ENCODE measurements at places on chromosomes 16 and 17. TPM values are rescaled to one million over a fixed set of nuclear protein-coding genes. Genes with fewer than 3 reads are reported as not detected.

DNA sequence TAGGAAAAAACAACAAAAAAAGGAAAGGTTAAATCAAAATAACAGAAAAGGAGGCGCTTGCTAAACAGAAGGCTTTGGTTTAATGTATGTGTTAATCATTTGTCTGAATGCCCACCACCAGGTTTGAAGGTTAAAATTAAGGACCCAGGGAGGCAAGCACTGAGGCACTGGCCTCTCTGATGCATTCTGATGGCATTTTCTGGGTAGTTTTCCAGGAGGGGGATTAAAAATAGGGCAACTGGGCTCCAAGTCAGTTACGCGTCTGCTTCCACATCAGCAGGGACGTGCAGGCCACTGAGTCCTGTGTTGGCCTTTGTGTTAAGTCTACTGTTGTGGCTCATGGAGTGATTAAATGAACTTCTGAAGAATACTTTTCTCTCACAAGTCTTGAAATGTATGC lies 26.9 kb downstream of the MARF1 start:
- DNase-seq = no peak

DNA sequence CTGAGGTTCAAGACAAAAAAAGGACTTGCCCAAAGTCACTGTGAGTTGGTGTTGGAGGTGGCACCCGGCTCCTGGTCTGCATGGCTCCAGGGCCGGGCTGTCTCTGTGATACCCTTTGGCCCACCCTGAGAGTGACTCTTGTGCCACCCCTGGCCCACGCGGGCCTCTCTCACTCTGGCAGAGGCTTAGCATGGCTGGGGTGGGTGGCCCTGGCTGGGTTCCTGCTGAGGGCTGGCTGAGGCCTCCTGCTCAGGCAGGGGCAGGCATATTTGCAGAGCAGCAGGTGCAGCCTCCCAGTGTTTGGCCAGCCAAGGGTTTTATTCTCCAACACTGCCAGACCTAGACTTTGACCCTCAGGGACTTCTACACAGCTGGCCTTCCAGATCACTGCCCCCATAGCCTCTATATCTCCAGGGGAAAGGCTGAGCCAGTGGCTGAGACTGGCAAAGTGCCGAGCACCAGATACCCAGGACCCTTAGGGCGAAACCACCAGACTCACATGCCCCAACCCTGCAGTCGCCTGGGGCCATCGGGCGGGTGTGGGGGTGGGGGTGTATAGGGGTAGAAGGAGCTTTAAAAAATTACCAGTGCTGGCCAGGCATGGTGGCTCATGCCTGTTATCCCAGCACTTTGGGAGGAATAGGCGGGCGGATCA lies 21.5 kb upstream of the ADGRG1 start:
- DNase-seq = no peak

GRCh38 chr16:8489580-8489979 lies 100.7 kb downstream of the TMEM114 start:
- DNase-seq = no peak

DNA sequence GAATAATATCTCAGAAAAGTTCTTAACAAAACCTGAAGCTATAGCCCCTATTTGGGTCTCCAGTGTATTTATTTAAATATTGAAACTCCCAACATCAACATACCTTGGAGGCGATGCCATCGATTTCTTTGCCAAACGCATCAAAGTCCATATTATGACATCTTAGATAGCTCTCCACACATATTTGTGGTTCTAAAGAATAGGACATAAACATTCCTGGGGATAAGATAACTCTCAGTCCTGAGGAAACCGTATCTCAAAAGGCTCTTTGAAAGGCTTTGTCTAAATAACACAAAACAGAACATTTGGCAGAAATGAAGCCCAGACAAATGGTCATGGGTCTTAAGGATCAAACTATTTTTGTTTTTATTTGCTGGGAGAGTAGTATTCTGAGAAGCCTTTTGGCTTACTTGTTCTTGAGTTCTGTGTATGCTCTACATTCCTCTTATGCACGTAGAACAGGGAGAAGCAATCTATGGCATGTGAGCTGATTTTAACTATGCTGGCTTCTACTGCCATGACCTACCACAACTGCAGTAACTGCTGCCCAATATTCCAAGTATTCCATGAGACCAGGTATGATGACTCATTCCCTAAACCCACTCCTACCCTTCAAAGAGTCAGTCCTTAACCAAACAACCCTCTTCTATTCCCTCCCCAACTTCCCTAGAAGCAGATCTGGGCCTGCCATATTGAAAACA lies 279.0 kb upstream of the ZFHX3 start:
- no peak for DNase-seq

DNA sequence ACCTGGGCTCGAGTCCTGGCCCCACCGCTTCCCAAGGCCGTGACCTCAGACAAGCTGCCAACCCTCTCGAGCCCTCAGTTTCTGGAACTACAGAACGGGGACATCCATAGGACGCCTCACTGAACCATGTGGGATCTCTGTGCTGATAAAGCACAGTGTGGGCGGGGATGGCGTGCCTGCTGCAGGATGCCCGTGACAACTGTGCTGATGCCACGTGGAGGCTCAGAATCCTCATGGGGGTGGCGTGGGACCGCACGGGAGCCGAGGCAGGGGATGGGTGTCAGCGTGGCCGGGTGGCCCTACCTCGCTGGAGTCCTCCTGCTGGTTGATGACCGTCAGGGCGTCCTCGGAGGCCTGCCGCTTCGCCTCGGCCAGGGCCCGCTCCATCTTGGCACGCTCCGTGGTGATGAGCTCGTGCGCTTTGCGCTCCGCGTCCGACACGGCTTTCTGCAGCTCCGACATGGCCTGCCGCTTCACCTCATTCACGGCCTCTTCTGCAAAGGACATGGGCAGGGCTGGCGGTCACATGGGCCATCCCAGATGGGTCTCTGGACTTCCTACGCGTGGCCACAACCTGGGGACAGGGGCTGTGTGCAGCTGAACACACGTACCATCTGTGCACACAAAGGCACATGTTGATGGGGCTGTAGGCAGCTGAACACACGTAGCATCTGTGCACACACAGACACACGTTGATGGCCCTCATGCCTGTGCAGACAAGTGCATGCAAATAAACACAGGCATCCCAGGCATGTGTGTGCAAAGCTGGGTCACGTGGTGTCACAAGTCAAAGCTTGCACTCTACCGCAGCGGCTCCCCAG lies 12.7 kb upstream of the PABPN1L start:
- DNase-seq = peak; percentile 0

The NF1 gene
- total RNA-seq = 48.3 TPM

The TSNAXIP1 gene
- 0.72 TPM for total RNA-seq

The SMTNL2 gene
- total RNA-seq = not detected

- DNase-seq = no peak
Observed at GRCh38 chr17:337866-338265, 14.7 kb downstream of the RPH3AL start.

DNA sequence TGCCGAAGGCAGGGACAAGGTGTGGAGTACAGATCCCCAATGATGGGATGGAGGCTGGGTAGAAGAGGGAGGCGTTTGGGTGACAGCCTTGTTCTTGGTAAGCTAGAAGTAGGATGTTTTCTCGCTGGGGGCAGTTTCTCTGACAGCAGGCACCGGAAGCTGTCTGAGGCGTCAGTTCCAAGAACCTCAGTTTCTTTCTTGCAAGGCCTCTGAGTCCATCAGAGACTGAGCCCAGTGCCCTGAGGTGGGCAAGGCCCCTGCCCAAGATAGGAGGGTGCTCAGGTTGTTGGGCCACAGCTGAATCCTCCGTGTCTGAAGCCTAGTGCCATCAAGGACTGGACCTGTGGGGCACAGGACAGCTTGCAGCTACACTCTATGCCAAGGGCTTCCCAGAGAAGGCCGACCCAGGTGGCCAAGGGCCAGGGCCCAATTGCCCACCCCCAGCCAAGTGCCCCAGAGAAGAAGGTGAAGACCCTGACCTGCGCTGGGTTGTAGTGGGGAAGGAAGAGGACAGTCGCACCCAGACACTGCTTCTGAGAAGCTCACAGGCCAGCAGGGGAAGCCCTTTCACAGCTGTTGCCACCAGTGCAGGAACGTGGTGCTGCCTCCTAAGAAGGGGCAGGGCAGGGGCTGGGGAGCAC lies 13.1 kb downstream of the CYB5D2 start:
- DNase-seq = no peak

The DNAI2 gene
- not detected for total RNA-seq

GRCh38 chr16:20042848-20043247 lies 30.8 kb downstream of the GPR139 start:
- no peak for DNase-seq

DNA sequence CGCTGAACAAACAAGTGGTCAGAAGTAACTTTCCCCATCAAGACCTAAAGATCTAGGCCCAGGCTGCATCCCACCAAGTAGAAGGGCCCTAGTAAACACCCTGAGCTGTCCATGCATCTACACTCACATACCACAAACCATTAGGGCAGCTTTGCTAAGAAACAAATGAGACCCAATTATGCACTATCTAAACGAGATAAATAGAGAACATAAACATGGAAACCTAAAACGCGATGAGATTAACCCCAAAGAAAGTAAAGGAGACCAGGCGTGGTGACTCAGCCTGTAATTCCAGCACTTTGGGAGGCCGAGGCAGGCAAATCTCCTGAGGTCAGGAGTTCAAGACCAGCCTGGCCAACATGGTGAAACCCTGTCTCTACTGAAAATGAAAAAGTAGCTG lies 5.8 kb downstream of the TXNDC11 start:
- DNase-seq = no peak

Data from IMR-90 (cell line).